Stimulated activated CD8-positive, alpha-beta memory T cell treated with anti-CD3 and anti-CD28 coated beads, Interleukin-4, amount 100 ng/mL, for 4 hours (primary cell): ENCODE measurements at places on chromosomes 1 and 21.
A peak's percentile ranks its signal among the peaks of the same experiment; 100 is the strongest.

DNA sequence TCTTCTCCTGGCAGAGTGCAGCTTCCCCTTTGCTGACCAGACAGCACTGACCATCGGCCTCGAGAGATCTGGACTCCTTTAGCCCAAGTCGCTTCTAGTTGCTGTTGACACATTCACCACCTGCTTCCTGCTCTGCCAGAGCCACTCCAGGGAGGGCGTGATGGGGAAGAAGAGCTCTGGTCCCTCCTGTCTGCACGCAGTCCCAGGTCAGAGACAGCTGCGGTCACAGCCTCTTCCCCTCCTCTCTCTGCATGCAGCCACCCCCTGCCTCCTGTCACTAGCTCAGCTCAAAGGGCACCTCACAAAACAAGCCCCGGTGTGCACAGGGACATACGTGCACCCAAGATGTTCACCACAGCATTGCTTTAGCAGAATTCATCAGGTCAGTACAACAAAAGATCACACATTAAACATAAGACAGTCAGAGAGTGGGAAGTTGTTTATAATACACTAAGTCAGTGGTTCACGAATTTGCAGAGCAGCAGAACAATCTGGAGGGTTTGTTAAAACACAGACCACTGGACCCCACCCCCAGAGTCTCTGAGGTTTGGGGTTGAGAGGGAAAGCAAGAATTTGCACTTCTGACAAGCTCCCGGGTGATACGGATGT lies 132.9 kb downstream of the SYF2 start:
- DNase-seq = no peak

GRCh38 chr1:68081775-68082283 lies 31.4 kb upstream of the DIRAS3 start:
- DNase-seq = no peak

DNA sequence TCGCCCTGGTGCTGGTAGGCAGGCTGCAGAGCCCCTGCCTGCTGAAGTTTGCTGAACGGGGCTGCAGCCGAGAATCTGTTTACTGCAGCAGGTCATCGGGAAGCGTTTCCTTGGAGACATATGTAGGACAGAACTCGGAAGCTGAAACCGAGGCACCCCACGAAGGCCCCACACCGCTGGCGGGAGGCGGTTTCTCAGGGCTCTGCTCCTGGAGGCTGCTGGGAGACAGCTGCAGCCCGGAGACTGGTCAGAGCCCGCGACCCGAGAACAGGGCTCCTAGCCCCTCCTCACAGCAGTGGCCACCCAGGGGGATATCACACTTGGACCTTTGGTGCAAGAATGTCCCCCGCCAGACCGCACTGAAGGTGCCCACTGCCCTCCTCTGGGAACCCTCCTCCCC lies 12.7 kb upstream of the PLCH2 start:
- no peak for DNase-seq

- DNase-seq = no peak
Measured at GRCh38 chr1:6512245-6512907, 20.9 kb upstream of the PLEKHG5 start.

DNA sequence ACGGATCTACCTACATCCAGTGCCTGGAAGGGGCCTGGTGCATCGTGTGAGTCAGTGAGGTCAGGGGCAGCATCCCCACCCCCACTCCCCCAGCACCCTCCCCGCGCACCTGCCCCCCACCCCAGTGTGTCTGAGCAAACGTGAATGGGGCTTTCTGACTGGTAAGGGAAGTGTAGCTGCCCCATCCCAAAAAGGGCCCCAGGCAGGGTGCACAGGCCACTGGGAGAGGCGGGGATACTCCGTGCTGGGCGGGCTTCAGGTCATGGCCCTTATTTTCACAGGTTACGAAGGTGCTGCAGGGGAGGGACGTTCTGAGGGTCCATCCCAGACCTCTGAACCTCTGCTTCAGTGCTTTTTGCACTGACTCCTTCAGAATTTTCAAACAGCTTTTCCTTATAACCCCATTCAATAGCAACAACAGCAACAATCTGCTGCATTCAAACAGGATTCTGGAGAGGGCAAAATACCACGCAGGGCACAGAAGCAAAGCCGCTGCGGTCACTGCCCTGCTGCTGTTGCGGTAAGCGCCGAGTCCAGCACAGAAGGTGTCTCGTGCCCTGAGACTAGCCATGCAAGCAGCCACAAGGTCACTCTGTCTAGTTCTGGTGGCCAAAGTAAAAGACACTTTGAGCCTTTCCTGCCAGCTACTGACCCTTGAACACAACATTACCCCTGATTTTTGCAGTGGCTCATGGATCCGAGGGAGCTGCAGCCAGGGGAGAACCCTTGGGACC lies 10.3 kb downstream of the TTC34 start:
- DNase-seq = no peak

DNA sequence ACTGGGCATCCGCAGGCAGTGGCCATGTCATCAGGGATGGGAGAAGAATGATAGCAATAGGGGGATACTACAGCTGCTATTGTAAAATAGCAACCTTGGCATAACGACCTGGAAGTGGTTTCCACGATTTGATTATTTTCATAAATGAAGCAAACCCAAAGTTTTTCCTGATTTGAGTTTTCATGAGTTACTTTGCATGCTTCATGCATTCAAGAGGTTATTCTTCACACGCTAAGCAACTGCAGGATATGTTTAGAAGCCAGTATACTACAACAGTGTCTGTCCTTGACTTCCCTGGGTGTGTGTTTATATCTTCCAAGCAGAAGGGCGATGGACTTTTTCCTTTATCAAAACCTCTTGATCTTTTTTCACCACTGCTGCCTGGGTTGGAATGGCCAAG lies 281.1 kb upstream of the DUSP10 start:
- DNase-seq = no peak

GRCh38 chr1:192581131-192581927 lies 5.8 kb downstream of the RGS1 start:
- no peak for DNase-seq

- DNase-seq = no peak
Measured at GRCh38 chr21:38925923-38926322, 120.2 kb downstream of the ETS2 start.

DNA sequence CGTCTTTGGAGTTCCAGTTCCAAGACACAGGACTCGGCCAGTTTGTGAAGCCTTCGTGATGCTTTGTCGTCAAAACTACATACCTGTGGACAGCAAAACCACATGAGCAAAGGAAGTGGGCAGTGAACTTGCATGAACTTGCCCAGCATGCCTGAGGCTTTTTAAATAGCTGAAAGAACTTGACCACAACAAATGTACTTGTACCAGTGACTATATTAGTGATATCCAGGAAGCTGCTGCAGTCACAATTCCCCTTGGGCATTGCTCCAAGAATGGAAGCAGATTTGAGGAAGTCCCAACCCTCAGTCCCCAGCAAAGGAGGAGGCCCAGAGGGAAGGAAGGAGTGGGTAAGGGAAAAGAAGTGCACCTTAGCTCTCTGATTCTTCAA lies 2.6 kb downstream of the FUCA1 start:
- DNase-seq = no peak

DNA sequence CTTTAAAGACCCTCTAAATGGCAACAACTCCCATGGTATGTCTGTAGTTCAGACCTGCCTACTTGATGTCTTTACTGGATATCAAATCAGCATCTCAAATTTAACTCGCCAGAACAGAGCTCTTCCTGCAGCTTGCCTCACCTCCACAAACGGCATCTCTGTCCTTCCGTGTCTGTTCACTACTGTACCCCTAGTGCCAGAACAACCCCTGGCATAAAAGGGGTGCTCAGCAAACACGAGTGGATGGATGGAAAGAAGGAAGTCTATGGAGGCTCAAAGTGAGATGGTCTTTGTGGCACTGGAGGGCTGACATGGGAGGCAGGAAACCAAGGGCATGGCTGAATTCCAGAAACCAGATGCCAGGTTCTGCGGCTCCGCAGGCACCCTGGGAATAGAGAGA lies 22.7 kb downstream of the MRPL37 start:
- no peak for DNase-seq

- no peak for DNase-seq
Measured at GRCh38 chr1:9317591-9318417, 25.1 kb downstream of the SPSB1 start.

GRCh38 chr21:36349315-36349714 lies 29.3 kb downstream of the MORC3 start:
- DNase-seq = no peak

- DNase-seq = no peak
Measured at GRCh38 chr1:206739411-206740076, 31.0 kb upstream of the IL19 start.

DNA sequence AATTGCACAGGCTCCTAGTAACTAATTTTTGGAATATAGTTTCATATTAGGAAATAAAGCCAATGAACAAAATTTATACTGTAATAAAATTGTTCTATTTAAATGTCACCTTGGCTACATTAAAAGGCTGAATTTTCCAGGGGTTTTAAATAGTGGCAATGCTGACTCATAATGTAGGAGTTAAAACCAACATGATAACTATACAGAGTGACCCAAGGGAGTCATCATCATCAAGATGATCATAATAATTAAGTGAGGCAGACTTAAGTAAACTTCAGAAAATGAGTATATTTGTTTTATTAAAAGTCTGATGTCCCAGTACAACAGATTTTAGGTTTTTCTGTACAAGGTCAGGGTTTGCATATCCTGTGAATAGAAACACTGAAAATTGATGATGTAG lies 183.4 kb downstream of the PLPPR4 start:
- no peak for DNase-seq

GRCh38 chr1:30735124-30735523 lies 11.7 kb upstream of the MATN1 start:
- DNase-seq = no peak

GRCh38 chr1:30331415-30332065 lies 391.8 kb downstream of the MATN1 start:
- no peak for DNase-seq

DNA sequence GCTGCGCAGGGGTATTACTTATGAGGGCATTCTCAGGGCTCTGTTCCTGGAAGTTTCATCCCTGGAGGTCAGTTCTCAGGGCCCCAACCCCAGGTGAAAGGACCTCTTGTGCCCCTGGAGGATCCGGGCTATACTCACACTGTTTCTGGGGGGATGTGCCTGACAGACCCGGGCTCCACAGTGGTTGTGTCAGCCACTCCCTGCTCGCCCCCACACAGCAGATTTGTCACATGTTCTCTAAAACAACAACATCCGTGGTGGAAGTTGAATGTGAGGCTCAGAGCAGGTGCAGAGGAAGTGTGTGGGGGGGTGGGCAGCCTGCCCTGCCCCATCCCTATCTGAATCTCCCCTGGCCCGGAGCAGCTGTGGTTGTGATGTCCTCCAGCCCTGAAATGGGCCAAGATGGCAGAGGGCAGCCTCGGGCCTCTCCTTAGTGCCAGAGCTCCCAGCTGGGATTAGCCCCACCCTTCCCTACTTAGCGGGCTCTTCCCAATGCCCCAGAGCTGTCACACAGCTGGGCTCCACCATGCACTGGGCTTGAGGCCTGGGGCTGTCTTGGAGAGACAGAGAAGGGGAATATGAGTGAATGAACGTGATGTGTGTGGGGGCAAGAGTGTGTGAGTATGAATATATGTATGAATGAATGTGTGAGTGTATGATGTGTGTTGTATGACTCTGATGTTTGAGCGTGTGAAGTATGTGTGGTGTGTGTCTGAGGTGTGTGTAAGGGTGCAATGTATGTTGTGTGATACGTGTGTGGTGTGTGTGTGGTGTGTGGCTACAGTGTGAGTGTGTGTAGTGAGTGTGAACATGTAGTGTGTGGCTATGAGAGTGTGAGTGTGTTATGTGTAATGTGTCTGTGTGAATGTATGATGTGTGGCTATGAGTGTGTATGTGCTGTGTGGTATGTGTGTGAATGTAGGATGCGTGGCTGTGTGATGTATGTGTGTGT lies 1.5 kb upstream of the FCMR start:
- peak; percentile 40 for DNase-seq

- DNase-seq = no peak
Measured at GRCh38 chr1:180246579-180246978, 16.5 kb downstream of the LHX4 start.

GRCh38 chr1:40094466-40095110 lies 2.5 kb downstream of the PPT1 start:
- no peak for DNase-seq

DNA sequence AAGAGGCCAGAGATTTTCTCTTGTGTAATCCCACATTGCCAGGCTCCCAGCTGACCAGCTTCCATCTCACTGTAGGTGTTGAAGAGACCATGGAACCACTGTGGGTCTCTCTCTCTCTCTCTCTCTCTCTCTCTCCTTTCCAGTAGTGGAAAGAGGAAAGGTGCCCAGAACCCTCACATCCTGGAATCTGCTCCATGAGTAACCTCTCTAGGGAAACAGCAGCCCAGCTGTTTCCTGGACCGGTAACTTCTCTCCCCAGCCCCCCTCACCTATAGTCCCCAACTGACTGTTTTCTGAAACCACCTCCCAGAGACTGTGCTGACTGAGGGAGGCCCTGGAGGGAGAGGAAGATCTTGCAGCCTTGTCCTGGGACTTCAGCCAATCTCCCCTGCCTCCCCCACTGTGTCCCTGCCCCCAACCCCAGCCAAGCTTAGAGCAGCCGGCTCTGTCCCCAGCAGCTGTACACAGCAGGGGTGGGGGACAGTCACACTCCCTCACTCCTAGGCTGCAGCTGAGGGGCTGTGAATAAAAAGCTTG lies 20.6 kb upstream of the SLC45A3 start:
- DNase-seq = no peak

GRCh38 chr1:160400223-160400645 lies at the start of gene VANGL2:
TSS of gene VANGL2 (plus strand) at chr1:160400564. CDS start at chr1:160415838, 15,274 bp downstream.
- no peak for DNase-seq

DNA sequence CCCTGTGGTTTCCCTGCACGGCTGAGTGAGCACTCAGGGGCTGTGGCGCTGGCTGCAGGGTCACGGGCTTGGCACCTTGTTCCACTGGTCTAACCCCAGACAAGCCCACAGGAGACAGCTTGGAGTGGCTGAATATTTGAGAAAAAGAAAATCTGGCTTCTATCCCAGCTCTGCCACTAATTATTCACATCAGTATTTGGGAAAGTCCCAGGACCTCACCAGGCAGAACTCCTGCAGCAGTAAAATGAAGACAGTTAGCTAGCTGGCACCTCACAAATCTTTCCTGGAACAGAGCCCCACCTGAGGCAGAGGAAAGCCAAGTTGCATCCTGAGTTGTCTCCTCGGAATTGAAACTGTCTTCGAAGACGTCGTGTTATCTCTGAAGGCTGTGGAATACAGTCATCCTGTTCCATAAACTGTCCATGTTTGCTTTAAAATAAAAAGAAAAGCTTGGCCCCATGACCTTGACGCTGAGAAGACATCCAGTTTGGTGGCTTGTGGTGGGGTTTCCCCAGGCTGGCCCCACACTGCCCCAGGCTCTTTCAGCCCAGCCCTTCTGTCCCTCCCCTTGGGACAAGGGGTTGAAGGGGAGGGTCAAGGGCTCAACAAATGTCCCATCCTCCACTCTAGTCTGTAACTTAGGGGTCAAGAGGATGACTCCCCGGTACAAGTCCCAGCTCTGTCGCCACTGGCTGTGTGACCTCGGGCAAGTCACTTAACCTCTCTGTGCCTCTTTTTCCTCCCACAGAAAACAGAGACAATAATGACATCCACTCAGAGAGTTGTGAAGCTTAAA lies 93.8 kb upstream of the TMPRSS2 start:
- DNase-seq = no peak

DNA sequence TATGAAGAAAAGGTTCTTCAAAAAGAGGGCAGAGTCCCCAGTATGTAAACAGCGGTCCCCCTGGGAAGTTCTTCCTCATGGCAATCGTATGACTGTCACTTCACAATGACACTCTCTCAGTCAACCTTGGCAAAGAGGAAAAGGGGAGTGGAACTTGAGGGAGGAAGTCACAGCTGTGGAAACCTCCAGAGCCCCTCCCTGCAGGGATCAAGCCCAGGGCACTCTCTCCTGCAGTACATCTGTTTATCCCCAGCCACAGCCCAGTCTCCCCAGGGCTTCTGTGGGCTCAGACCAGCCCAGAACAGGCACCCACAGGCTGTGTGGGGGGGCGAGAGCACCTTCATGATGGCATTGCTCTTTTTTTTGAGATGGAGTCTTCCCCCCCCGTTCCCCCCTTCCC lies 2.0 kb downstream of the ATP13A2 start:
- DNase-seq = no peak
